A673 (cell line): ENCODE measurements at places on chromosomes 13 and 19. TPM values are rescaled to one million over a fixed set of nuclear protein-coding genes. Genes with fewer than 3 reads are reported as not detected.

DNA sequence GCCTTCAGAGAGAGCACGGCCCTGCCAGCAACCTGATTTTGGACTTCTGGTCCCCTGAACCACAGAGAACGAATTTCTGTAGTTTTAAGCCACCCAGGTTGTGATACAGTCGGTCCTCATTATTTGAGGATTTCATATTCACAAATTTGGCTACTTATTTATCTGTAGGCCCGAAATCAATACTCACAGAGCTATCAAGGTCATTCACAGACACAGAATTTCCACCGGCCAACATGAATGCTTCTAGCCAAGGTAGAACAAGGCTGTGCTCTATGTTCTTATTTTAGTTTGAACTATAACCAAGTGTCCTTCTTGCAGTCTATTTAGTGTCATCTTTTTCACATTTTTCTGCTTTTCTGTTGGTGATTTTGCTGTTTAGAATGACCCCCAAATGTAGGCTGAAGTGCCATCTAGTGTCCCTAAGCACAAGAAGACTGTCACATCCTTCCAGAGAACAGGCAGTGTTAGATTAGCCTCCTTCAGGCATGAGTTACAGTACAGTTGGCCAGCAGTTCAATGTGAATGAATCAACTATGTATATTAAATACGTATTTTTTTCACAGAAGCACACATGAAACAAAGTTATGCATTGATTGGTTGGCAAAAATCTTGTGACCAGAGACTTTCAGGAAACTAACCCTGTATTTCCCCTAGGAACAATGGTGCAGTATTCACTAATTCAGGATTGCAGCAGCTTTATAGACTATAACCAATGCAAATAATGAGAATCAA, 63.5 kb downstream of the C13orf42 start:
- DNase-seq: no peak

The PET100 gene
- 129 and 130 TPM in 2 replicates for total RNA-seq

GRCh38 chr19:43532571-43532961, 422 bp upstream of the ZNF575 start:
- no peak for DNase-seq

The TUBA3C gene
- not detected in 2 replicates for total RNA-seq

GRCh38 chr13:47853236-47853635, 147.8 kb downstream of the SUCLA2 start:
- no peak for DNase-seq
